ENCODE measurements at places on chromosomes 7 and 10.

DNA sequence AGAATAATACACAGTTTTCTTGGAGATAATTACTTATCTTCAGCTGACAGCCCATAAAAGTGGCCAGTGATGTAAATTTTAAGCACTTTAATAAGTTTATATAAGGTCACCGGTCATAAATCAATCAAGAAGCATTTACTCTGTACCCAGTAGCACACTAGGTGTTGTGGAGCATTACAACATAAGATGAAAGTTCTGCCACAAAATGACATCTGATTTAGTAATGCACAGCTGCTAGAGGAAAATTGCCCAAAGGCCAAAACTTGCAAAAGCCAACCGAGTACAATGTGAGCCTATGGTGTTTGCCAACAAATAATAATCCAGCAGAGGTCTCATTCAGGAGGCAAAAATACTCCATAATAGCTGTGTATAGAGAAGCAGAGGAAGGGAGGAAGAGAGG lies 63.6 kb downstream of the GPR37 start:
- DNase-seq: no peak

DNA sequence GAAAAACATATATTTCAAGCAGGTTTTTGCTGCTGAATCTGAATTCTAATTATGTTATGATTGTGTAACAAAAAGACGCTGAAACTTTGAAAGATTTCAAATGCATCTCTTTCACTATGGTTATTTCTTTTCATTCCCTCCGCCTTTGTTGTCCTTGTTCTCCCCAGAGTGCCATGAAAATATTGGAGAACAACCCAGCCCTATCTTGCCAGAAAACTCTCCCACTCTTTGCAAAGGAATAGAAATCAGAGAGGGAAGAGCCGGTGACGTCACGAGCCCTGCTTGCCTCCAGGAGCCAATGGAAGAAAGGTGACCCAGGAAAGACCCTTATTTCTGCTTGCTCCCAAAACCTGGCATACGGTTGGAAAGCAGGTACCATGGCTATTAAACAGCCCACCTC lies 3.4 kb downstream of the GFRA1 start:
- DNase-seq: no peak

DNA sequence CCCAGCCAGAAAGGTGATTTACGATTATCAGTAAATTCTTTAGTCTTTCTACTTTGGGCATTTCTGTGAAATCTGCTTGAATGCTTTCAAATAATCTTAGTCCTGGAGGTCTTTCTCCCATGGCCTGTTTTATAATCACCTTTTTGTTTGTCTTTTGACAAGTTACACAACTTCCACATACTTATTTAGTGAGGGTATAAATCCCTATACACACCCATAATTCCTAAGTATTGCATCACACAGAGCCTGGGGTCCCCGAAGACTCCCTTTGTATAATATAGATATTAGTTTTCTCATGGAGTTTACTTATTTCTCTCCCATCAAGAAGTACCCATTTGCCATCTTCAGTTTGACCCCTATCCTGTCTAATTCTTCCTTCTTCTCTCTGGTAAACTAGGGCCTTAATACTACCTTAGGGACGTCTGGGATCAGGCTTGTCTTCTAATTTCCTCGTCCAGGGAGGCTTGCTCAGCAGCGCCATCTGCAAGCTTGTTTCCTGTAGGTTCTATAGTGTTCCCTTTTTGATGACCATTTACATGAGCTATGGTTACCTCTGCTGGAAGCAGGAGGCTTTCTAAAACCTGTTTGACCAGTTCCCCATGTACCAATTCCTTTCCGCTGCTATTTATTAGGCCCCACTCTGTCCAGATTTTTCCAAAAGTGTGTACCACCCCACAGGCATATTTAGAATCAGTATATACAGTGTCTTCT lies 8.1 kb downstream of the DNAH11 start:
- no peak for DNase-seq

- no peak for DNase-seq
These were observed 52.7 kb downstream of the FIGNL1 start for GRCh38 chr7:50397320-50397970.

- no peak for DNase-seq
These were observed 39.2 kb upstream of the FZD9 start for GRCh38 chr7:73394422-73394821.

- no peak for DNase-seq
These were observed 546.6 kb downstream of the INHBA start for GRCh38 chr7:41156268-41156667.

DNA sequence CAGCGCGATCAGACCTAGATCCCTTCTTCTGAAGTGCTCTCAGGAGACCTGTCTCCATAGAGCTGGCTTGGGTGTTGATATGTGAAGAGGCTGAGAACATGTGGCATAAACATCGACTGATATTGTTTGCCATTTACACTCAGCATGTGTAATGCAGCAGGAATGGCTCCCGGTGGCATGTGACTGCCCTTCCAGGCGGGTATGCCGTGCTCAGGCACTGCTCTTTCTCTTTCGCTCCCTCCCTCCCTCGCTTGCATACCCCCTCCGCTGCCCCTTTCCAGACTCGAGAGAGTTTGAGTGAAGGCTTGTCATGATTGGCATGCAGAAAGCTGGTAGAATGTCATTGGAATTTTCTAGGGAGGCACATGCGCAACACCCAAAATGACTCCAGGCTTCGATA lies 107.3 kb upstream of the PDCD4 start:
- DNase-seq: no peak

GRCh38 chr10:126969310-126969709 lies 64.1 kb downstream of the DOCK1 start:
- DNase-seq: no peak

- DNase-seq: no peak
These were observed 7.2 kb upstream of the CADPS2 start for GRCh38 chr7:122893486-122893885.

GRCh38 chr7:135186841-135187253 lies 16.3 kb upstream of the CYREN start:
- no peak for DNase-seq

DNA sequence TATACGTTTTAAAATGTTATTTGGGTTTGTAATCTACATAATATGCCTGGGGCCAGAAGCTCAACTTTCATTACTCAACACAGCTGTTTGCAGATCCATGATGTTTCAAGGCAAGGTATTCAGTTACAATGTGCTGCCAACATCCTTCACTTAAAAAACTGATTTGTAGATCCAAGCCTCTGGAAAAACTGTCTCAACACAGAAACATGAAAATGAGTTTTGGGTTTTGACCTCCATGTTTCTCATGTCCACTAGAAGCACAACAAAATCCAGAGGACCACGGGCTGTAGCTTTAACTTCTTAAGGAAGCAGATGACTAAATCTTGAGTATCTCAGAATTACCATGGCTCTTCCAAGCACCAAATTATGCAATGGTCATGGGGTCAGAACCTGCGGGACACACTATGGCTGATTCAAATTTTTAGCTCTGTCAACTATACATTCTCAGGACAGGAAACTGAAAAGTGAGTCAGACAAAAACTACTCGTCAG lies 247.1 kb upstream of the GRB10 start:
- DNase-seq: no peak

GRCh38 chr7:85525676-85526075 lies 338.8 kb upstream of the SEMA3D start:
- DNase-seq: no peak

DNA sequence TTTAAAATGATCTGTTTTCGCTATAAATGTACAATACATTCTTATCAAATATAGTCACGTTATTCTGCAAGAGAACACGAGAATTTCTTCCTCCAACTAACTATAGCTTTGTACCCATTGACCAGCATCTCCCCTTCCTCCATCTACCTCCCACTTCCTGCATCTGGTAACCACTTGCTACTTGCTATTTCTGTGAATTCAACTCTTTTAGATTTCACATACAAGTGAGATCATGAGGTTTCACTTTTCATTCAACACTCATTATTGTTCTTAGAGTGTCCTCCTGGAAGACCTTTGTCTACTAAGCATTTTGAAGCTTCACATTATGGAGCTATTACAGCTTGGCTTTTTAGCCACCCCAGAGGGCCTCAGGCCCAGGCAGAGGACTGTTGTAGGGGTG lies 741.3 kb upstream of the FZD8 start:
- no peak for DNase-seq

- DNase-seq: no peak
These were observed 33.7 kb downstream of the RAB18 start for GRCh38 chr10:27537787-27538186.

DNA sequence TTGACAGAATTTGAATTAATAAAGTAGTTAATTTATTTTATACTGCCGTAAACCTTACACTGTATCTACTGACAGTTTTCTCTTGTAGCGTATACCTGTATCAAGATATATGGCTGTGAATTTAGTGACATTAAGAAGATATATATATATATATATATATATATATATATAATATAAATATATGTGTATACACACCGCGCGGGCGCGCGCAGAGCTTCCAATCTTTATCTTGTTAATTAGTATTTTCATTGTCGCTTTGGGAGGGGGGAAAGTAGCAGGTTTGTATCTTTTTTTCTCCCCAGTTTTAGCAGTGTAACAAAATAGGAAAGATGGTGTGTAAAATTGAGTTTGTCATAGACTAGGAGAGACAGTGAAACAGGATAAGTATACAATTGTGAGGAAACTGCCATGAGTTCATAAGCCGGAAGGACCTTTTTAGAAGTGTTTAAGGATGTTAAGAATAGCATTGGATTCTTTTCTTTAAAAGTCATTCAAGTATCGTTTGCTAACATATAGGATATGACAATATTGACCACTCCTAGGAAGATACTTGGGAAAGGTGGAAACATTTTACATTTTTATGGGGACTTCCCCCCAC lies 2.0 kb downstream of the PLEKHA1 start:
- no peak for DNase-seq

DNA sequence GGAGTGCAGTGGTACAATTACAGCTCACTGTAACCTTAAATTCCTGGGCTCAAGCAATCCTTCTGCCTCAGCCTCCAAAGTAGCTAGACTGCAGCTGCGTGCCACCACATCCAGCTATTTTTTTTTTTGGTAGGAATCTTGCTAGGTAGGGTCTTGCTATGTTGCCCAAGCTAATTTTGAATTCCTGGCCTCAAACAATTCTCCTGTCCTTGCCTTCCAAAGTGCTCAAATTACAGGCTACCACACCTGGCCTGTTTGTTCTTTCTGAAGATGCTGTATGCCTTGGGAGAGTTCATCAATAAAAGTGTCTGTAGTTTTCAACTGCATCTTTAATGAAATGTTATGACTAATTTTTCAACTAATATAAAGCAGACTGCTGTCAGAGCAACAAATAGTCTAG lies 452 bp downstream of the SAMD9 start:
- no peak for DNase-seq

- no peak for DNase-seq
These were observed 709 bp downstream of the GPAM start for GRCh38 chr10:112182784-112183328.

GRCh38 chr10:62437696-62438095 lies 63.5 kb downstream of the ZNF365 start:
- peak; percentile 56 for DNase-seq

- no peak for DNase-seq
These were observed 20.6 kb downstream of the KIN start for GRCh38 chr10:7767209-7767608.

GRCh38 chr7:149285603-149286002 lies 23.6 kb downstream of the ZNF783 start:
- no peak for DNase-seq

- DNase-seq: no peak
These were observed 38.2 kb upstream of the CUX1 start for GRCh38 chr7:101779267-101779666.

DNA sequence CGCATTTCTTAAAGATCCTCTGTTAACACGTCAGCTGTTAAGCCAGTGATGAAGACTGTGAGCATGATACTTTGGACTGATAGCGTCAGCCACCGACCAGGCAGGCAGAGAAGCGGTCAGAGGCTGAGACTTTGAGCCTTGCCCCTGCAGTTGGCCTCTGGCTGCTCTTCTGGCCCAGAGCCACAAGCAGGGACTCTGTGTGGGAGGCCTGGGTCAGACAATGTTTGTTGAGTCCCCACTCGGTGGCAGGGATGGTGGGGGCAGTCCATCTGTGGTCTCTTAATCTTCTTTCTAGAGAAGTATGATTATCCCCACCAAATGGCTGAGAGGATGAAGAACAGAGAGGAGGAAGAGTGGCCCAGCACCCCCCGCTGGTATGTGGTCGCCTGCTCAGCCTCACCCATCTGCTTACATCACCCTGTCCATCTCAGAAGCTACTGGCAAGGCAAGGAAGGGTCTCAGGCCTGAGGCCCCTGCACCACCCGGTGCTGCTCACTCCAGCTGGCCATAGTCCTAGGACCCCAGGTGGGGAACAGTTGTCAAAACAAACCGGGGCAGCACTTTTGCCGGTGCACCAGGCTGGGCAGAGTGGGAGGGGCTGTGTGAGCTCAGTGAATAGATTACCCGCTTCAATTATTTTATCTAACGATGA lies 202.9 kb downstream of the GRID1 start:
- peak; percentile 84 for DNase-seq

DNA sequence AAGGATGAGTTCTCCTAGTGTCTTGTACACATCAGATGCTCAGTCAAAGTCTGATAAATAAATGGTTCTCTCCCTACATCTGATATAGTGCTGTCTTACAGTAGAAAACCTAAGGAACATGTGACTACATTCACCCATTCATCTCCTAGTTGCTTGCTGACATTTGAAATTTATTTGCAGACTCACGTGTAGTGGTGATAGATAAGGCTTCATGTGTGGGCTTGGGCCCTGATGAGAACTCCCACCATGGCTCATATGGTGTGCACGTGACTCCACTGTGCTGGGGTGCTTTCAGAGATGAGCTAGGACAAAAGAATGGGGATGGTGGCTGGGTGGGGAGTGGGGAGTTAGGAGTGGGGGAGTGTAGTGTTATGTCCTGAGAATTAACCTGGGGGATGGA lies 287.3 kb downstream of the RPS24 start:
- no peak for DNase-seq

- no peak for DNase-seq
These were observed 62.9 kb downstream of the REEP3 start for GRCh38 chr10:63583909-63584724.

DNA sequence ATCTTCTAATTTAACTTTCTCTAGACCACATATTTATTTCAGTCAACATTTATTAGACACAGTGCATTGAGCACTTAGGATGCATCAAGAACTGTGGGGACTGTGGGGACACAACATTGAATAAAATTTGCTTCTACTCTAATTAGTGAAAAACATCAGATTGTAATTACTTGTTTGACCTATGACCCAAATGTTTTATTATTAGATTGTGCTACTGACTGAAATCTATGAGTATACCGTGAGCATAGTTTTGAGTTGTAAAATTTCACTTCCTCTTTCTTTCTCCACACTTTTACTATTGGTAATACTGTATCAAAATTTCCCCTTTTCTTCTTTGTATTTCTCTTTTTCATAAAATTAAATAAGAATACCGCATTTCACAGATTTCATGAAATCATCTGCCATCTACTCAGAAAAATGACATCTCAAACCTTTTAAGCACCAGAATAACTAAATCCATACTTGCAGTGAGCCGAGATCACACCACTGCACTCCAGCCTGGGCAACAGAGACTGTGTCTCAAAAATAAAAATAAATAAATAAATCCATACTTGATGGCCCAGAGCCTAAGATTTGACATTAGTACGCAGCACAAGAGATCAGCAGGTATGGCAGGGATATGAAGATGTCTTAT lies 25.4 kb upstream of the INPP5F start:
- peak; percentile 82 for DNase-seq

- peak; percentile 35 for DNase-seq
These were observed 96.0 kb upstream of the JCAD start for GRCh38 chr10:30155401-30155800.
